ENCODE measurements at places on chromosomes 11 and 22.

DNA sequence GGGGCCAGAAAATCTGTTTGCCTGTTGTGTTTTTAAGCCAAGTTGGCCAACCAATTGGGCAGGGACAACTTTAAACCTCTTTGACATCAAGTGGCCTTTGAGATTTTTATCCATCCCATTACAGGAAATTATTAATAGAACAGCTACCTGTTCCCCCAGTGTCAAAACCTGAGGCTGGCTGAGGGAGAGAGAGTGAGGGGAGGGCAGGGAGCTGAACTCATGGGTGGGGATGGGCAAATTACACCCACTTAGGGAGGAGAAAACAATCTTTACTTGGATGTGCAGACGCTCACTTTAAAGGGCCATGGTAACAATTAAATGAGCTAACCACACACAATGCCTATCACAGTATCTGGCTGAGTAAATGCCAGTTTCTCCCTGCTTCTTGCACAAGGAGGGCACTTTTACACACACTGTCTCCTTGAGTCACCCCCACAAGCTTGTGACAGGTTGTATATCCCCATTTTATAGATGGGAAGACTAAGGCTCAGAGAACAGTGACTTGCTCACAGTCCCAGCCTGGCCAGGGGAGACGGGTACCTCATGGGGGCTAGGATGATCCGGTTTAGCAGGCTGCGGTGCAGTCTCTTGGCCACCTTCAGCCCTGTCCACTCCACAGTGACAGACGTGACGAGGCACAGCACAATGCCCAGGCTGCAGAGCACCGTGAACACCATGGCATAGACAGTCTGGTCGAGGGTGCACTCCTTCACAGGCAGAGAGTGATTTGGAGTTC, 17.8 kb upstream of the KCNJ11 start:
- no peak for DNase-seq

DNA sequence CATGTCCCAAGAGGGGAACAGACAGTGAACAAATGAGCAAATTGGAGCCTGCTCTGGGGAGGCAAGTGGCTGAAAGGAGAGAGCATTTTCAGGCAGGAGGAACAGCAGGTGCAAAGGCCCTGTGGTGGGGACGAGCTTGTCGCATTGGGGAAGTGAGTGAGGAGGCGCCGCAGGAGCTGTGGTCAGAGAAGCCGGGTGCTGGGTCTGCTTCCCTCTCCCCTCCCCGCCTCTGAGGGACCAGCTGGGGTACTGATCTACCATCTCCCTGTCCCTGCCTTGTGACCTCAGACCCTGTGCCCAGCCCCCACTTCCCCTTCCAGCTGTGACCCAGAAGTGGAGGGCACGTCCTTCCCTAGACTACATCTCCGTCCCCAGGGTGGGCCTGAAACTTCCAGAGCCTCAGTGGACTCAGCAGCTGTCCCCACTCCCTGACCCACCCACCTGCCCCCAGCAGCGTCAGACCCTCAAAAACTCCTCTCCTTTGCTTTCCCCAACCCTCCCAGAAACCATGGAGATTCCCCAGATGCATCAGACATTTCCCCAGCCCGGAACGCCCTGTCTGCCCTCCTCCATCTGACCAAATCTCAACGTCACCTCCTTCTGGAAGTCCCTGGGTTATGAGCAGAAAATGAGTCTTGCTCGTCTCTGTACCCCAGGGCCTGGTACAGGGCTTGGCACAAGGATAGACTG, 19.7 kb upstream of the PDGFB start:
- DNase-seq, result no peak

DNA sequence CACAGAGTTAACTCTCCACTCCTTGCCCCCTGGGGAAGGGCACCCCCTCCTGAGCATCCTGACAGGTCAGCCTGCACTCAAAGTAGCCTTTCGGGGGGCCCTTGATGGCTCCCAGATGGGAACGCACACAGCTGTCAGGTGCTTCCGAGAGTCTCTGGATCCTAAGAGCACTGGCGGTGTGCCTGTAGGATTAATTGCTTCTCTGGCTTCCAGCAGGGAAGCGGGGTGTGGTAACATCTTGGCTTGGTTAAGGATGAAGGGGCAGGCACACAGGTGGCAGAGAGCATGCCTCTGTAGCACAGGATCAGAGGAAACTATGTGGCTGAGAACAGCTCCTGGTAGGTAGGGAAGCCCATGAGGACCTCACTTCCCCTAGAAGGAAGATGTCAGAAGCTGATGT, 199.8 kb downstream of the MIAT start:
- no peak for DNase-seq

DNA sequence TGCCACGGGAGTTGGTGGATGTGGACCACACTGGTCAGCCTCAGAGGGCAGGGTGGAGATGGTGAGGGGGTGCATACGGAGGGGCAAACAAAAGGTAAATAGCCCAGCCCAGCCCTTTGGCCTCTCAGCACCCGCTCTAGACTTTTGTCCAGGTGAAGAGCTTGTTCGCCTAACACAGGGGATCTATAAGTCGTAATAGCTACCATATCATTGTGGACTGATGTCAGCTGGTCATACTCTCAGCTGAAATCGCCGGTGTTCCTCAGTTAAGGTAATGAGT, 27.0 kb upstream of the TREH start:
- DNase-seq, result no peak

GRCh38 chr11:123778511-123778910, 24.2 kb upstream of the OR6X1 start:
- no peak for DNase-seq

GRCh38 chr11:62166371-62166770, 23.6 kb upstream of the SCGB1D1 start:
- no peak for DNase-seq

DNA sequence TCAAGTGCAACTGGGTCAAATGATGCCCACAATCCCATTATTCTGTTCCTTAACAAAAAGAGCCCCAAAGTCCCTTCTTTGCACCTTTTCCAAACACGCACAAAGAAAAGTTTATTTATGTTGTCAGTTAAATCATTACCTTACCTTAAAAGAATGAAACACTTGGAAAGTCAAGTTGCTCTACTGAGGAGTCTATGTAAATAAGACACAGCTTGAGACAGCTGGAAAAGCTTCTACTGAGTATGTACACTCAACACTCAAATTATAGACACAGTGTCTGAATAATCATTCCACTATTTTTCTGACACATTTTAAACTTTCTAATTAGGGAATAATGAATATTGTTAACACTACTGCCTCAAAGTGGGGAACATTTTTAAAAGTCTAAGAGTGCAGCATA, 21.6 kb upstream of the PHLDA2 start:
- DNase-seq, result no peak

DNA sequence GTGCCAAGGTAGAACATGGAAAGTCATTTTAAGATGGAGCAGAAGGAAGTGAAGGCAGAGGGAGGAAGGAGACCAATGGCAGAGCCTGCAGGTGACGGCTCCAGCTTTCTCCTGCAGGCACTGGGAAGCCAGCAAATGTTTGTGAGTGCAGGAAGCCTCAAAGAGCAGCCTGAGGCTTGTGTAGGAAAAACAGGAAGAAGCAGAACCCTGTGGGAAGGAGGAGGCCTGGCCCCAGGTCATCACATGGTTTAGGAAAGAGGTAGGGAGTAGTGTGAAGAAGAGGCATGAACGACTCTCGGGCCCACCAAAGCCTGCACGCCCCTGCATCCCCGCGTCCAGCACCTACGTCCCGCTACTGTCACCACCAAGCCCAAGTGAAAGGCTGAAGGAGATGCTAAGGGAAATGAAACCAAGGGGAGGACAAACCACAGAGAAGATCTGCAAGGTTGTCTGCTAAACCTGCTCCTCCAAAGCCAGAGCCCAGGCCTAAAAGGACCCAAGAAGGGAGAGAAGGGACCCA, 151.5 kb downstream of the CHST1 start:
- no peak for DNase-seq

DNA sequence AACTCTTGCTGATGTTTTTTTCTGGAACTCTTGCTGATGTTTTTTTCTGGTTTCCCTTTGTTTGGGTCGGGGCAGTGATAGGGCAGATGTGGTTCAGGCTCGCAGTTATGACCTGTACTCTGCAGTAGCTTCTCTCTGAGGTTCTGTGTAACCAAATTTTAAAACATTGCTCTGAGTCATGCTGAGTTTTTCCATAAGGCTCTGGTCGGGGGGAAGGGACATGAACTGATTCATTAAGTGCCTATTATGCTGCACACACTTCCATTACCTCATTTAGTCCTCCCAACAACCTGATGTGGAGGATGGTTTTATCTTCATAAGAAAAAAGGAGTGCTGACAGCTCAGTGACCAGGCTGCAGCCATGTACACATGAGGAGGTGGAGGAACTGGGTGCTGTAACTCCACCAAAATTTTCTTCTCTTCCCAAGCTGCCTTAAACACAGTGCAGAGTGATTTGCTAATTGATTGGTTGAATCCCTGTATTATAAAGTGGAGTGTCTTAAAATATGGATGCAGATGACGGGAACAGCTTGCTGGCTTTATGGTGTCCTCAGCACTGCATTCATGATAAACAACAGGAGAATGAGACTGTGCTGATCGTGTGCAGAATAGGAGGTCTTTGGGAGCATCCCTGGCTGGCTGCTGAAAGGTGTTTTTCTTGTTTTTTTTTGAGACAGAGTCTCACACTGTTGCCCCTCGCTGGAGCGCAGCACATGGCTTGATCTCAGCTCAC, 19.1 kb downstream of the TNRC6B start:
- no peak for DNase-seq

GRCh38 chr11:109730669-109731068, 308.7 kb downstream of the C11orf87 start:
- no peak for DNase-seq

DNA sequence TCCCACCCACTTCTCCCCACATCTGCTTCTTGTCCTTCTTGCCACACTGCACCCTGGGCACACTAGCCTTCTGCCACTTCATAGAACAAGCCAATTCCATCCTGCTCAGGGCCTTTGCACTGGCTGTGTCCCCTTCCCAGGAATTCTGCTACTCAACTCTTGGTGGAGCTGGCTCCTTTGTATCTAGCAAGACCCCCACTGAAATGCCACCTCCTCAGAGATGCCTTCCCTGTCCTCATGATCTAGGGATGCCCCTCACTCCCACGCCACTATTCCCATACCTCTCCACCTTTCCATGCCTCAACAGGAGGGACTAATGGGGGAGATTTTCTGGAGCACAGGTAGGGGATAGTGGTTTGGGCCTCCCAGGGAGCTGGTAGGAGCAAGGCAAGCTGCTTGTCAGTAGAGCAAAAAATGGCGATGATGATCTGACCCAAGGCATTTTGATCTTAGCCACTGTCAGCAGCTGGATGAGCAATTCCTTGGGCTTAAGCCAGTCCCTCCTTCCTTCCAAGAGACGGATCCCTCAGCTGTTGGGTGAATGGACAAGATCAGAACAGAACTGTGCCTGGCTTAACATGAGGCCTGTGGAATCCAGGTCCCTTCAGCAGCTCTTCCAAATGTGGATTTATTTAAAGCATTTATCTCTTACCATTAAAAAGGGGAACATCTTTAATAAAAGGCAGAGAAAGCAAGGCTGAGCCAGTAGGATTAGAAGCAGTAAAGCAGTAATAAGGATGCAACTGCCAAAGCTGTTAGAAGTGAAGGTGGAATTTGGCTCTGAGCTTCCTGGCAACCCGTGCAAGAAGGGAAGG, 4.0 kb upstream of the PRDM11 start:
- no peak for DNase-seq

DNA sequence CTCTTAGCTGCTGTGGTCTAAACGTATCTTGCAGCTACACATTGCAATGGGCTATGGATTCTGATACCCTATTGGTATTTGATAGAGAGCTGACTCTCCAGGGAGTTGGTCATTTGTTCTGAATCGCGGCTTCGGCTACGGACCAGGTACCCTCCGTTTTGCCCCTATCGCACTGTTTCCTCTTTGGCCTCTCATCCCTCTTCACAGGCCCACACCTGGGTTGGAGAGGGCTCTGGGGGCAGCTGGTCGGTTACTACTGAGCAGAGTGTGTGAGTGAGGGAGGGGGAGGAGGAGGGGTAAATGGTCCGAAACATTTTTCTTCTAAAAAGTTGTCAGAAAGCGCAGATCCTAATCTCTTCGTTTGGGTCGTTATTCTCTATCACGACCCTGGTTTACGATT, 48.8 kb upstream of the HSD17B12 start:
- no peak for DNase-seq

- DNase-seq, result no peak
These were observed at the start of gene SEC14L2 for GRCh38 chr22:30396871-30397655. TSS of gene SEC14L2 (plus strand) at chr22:30397018. CDS start at chr22:30397117, 99 bp downstream.

DNA sequence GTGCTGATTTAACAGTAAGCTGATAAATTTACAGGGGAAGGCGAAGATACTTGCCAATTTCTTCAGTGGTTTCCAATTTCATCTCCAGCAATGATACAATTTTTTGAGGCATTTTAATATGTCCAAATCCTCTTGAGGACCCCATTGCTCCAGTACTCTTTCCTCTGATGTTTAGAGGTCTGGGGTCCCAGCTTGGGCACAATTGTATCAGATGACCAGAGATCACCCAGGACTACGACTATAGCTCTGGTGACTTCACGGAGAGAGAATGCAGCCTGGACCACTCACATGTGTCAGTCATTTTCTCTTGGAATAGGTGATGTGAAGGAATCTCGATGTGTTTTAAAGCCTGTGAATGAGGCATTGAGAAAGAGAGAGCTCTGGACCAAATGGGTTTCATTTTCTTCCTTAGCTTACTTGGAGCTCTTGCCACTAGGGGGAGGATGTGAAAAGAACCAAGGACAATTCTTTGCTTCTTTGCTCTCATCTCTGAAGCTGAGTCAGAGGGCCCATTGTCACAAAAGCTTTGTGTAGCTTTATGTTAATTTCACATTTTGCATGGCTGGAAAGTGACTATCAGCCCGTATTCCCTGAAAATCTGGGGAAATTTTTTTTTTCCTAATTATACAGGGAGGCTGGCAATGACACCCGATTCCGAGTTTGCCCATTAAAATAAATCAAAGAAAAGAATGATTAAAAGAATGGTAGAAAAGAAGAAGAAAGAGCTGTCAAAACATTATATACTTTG, 6.7 kb upstream of the CCDC90B start:
- no peak for DNase-seq

DNA sequence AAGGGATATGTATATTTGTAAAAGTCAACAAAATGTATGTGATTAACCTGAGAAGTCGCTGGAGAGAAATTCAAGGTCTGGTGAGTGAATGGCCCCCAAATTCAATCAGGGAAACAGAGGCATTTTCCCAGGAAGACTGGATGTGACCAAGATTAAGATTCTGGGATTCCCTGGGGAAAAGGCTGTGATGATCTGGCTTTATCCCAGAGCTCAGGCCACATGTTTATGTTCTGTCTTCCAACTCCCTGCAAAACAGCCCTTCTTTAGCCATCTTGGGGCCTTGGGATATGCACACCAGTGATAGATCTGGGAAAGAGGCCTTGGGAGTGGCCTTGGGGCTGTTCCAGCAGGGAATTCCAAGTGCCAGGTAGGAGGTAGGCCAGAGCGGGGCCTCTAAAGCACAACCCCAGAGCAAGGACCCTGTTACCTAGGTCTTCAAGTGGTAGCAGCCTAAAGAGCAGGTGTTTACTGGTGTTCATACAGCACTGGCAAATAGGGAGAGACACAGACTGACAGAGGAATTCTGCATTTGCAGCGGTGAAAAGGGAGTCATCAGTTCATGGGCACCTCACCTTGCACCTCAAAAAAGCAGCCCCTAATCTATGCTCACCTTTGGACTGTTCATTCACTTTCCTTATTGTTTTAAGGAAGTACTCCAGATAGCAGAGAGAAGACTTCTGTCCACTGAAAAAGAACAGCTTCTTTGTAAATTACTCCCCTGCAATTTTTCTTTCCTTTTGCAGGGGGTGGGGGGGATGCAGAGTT, 312.4 kb downstream of the BUD13 start:
- no peak for DNase-seq

Data from stimulated activated CD4-positive, alpha-beta T cell treated with anti-CD3 and anti-CD28 coated beads, Interleukin-1b, Interleukin-23, amount 100 ng/mL, for 1 hour (primary cell).